T-helper 17 cell (primary cell): ENCODE measurements at places on chromosomes 4 and X.

DNA sequence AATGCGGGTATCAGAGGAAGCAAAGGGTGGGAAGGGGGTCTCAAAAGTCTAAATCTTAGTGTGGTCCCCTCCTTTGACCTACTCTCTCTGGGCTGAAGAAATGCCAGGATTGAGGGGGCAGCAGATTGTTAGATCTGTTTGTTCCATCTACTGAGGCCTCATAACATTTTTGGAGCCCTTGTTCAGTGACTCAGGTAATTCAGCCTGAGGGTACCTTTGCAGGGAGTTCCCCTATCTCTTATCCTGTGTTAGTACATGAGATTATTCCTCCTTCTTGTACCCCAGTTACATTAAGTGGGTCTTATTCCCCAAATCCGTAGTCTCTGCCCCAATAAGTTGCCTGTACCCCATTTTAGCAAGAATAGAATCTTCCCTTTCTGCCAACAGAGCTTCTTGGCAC lies 79.0 kb downstream of the RTL9 start:
- no peak for DNase-seq

DNA sequence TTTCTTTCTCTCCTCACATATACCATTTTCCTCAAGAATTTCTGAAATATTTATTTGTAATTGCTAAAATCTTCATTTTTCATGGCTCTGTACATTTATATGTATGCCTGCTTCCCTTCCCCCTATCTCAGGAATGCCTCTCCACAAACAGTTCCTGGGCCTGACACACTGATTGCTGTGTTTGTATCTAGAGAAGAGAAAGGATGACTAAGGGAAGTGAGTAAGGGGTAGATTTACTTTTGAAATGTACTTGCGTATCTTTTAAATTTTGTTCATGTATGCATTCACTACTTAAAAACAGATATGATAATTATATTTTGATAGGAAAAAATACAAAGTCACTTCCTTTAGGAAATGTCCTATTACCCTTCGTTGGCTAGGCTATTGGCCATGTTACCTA lies 790.8 kb downstream of the PCDH18 start:
- no peak for DNase-seq

DNA sequence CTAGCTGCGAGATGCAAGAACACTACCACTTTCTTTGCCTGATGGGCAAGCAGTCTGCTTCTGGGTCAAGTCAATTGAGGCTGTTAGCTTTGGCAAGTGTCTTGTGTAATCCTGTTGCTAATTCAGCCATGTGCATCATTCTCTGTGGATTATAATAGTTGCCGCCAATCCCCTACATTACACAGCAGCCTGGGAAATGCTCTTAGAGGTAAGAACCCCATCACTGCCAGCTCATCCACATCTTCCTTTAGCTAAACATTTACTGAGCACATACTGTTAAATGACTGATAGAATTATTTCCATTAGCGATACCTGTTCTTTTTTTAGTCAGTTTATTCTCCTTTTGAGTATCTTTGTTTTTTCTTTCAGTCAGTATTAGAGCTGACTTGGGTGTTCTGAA lies 116.2 kb downstream of the CBR4 start:
- no peak for DNase-seq

- no peak for DNase-seq
These were observed 124.7 kb upstream of the LNX1 start for GRCh38 chr4:53716011-53716410.

DNA sequence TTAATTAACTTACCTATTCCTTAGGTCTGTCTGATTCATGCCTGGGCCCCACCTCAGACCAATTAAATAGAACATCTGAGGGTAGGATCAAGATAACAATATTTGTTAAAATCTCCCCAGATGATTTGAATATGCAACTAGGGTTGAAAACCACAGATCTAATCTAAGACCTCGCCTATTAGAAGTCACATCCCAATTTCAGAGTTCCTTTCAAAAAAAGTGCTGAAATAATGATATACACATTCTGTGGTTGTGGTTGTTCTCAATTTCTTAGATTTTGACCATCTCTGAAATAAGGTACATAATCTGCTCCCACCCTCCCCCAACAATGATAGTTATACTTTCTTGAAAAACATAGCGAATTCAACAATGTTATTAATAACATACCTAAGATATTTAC lies 27.7 kb downstream of the NIPAL1 start:
- DNase-seq, result no peak

DNA sequence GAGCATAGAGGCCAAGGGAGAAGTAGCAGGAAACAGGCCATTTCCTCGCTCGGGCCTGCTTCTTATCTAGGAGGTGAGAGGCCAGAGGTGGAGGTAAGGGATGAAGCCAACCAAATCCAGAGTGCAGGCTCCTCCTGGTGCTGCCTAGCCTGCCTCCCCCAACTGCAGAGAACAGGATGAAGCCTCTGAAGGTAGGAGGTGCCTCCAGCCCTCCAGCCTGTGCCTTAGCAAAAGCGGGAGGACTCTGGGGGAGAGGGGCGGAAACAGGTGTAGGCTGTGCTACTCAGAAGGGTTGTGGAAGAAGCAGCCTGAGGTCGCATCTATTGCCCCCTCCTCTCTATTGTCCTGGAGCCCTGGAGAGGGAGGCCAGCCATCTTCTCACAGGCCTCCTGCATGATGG lies 2.9 kb upstream of the MTM1 start:
- no peak for DNase-seq

DNA sequence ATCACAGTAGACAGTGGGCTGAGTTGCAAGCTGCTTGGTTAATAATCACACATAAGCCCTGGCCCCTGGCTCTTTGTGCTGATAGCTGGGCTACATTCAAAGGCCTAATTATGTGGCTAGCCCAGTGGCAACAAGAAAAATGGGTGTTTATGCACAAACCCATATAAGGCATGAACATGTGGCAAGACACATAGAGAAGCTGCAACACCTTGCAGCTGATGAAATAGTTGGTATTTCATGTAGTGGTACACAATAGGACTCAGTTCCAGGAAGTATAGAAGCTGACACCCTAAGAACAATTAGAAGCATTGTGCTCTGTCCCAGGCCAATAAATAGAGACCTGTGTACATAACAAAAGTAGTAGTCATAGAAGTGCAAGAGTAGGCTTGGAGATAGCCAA lies 14.6 kb upstream of the ZNF630 start:
- DNase-seq, result no peak
